ENCODE measurements at places on chromosomes 2 and 18. TPM values are rescaled to one million over a fixed set of nuclear protein-coding genes. Genes with fewer than 3 reads are reported as not detected.
A peak's percentile ranks its signal among the peaks of the same experiment; 100 is the strongest.

GRCh38 chr2:95054016-95054415 is 28.5 kb downstream of the MAL start:
- no peaks in the 10 kb centered on the region for H3K4me1 ChIP-seq
- H3K27me3 ChIP-seq = peaks cover 58% of the 10 kb centered on the region
- no peak for DNase-seq
- no peak overlapping the region for H3K4me3 ChIP-seq
- H3K27ac ChIP-seq = no peak overlapping the region

- no peak for DNase-seq
- H3K4me1 ChIP-seq = peaks cover 22% of the 10 kb centered on the region
- no peak overlapping the region for H3K4me3 ChIP-seq
- no peaks in the 10 kb centered on the region for H3K36me3 ChIP-seq
- no peak overlapping the region for H3K27ac ChIP-seq
- no peaks in the 10 kb centered on the region for H3K27me3 ChIP-seq
Measured at GRCh38 chr2:85188852-85189251, 55.7 kb downstream of the TCF7L1 start.

DNA sequence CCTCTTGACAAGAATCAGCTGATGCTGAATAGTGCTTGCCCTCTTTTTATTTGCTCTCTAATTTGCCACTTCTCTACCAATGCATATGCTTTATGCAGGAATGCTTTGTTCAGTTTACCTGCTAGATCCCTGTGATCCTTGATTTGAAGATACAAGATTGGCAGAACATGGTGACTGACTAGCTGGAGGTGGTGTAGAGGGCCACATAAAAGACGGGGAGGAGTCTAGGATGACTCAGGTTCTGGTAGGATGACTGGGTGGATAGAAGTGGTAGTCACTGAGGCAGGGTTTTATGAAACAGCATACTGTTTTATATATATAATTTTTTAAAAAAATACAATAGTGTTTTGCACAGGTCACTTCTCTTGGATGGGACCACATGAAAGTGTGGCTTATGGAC is 6.3 kb upstream of the ADGRF3 start:
- H3K27ac ChIP-seq = no peak overlapping the region
- no peak overlapping the region for H3K4me3 ChIP-seq
- H3K36me3 ChIP-seq = no peaks in the 10 kb centered on the region
- no peak for DNase-seq
- H3K27me3 ChIP-seq = no peaks in the 10 kb centered on the region

Gene RAB27B
- total RNA-seq = 0.42 TPM

- peaks cover 11% of the 10 kb centered on the region for H3K4me1 ChIP-seq
- no peaks in the 10 kb centered on the region for H3K36me3 ChIP-seq
- H3K27me3 ChIP-seq = peaks cover 5% of the 10 kb centered on the region
- no peak overlapping the region for H3K4me3 ChIP-seq
Measured at GRCh38 chr2:63064197-63064596, 13.6 kb downstream of the OTX1 start.

DNA sequence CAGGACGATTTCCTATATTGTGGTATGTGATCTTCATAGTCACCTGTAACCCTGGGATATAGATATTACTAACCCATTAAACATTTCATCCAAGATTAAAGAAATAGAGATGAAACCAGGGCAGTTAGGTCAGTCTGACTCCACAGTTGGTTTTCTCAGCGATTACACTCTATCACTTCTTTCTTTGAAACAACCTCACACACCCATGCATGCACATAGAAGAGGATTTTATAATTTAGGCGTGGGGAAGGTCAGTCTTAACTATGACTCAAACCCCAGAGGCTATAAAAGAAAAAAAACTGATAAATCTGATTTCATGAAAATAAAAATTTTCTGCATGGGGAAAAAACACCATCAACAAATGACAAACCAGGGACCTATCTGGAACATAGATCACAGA is 54.2 kb downstream of the BCL2 start:
- no peaks in the 10 kb centered on the region for H3K27me3 ChIP-seq
- peaks cover 15% of the 10 kb centered on the region for H3K4me1 ChIP-seq
- no peak overlapping the region for H3K4me3 ChIP-seq
- no peaks in the 10 kb centered on the region for H3K36me3 ChIP-seq
- H3K27ac ChIP-seq = peak overlapping the region; percentile 89

- no peak overlapping the region for H3K4me3 ChIP-seq
- DNase-seq = no peak
- H3K27ac ChIP-seq = no peak overlapping the region
- H3K4me1 ChIP-seq = peaks cover 49% of the 10 kb centered on the region
Measured at GRCh38 chr2:39107724-39108273, 13.1 kb downstream of the SOS1 start.

Gene LAMA3
- 7.5 TPM for total RNA-seq
